Activated CD4-positive, alpha-beta memory T cell treated with anti-CD3 and anti-CD28 coated beads, Interleukin-2, amount 10 ng/mL, durations not matched to agents 7 days and 5 days (primary cell): ENCODE measurements at places on chromosomes 12 and 14.

DNA sequence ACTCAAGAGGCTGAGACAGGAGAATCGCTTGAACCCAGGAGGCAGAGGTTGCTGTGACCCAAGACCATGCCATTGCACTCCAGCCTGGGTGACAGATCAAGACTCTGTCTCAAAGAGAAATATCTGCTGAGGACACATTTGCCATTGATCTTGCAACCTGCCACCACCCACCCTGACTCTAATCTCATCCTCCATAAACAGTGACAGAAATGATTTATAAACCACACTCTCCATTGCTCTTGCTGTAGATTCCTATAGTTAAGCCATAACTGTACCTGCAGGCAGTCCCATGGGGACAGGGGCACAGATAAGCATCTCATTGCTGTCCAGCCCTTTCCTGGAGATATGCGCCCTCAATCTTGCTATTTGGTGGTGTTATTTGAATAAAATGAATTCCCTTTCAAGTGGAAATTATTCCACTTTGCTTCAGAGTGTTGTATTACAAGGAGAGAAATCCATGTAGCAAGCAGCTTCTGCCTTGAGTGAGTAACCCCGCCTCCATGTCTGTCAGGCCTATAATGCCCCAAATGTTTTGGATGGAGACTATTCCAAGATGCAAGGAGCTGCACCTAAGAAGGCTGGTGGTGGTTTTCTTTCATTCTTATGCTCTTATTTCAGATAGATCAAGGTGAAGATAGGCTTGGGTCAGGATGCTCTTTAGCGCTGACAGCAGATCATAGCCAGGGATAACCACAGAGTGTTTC lies 3.0 kb upstream of the ZDHHC22 start:
- DNase-seq = no peak

- no peak for DNase-seq
Measured at GRCh38 chr14:68199554-68200151, 380.1 kb downstream of the RAD51B start.

GRCh38 chr14:93970965-93971634 lies 5.3 kb downstream of the ASB2 start:
- DNase-seq = peak; percentile 84

DNA sequence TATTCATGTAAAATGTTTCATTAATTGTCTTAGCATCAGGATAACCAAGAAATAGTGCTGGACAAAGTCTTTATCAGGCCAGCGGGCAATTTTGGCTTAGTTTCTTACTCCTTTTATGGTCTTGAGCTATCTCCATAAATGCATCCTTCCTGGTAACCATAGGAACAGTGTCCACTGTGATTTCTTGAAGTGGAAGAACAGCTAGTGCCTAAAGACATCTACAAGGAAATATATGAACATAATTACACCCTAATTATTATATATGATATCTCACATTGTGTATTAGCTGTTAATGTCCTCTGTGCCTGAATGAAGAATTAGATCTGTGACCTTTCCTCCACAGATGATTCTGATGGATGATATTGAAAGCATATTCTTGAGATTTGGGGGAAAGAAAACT lies 286.7 kb upstream of the ATXN7L3B start:
- DNase-seq = no peak

- DNase-seq = peak; percentile 37
Measured at GRCh38 chr14:75280831-75281653, 2.4 kb downstream of the FOS start.

- DNase-seq = no peak
Measured at GRCh38 chr12:104467346-104467837, 10.6 kb downstream of the CHST11 start.

GRCh38 chr12:47591795-47592194 lies 114.0 kb downstream of the RPAP3 start:
- DNase-seq = no peak
